ENCODE measurements at places on chromosomes 1 and 21.

- DNase-seq, result peak; percentile 84
Measured at GRCh38 chr1:42966688-42967612, 8.3 kb upstream of the SLC2A1 start.

GRCh38 chr1:154329551-154330131 lies 4.3 kb downstream of the ATP8B2 start:
- no peak for DNase-seq

GRCh38 chr1:224753491-224753890 lies 137.4 kb downstream of the CNIH3 start:
- no peak for DNase-seq

- peak; percentile 80 for DNase-seq
Measured at GRCh38 chr1:165914136-165914798, 86.9 kb downstream of the UCK2 start.

GRCh38 chr21:14215971-14216641 lies at the start of gene RBM11:
Gene RBM11 (plus strand): TSS chr21:14216157. CDS start chr21:14216187, 30 bp downstream.
- DNase-seq, result peak; percentile 45
